Activated CD4-positive, CD25-positive, alpha-beta regulatory T cell treated with anti-CD3 and anti-CD28 coated beads, Interleukin-2, amount 50 U/mL, for 72 hours (primary cell): ENCODE measurements at places on chromosomes 1 and 21.

DNA sequence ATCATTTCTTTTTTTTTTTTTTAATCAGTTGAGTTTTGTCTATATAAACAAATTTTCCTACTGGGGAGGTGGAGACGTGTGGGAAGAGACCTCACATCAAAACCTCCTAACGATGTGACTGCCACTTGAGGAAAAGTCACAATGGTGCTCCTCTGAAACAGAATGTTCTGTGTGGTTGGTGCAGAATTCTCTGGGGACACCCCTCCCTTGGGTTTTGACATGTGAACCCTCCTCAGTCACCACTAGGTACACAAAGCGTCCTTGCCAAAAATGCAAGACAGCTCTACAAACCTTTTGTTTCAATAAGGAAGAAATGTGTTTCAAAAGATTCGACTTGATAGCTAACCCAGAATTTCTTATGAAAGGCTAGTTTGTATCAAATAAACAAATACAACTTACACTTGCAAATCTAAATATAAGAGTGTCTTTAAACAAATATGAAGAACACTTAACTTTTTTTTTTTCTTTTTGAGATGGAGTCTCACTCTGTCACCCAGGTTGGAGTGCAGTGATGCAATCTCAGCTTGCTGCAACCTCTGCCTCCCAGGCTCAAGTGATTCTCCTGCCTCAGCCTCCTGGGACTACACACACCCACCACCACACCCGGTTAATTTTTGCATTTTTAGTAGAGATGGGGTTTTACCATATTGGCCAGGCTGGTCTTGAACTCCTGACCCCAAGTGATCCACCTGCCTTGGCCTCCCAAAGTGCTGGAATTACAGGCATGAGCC is 9.3 kb downstream of the SLC25A24 start:
- no peak for DNase-seq

- DNase-seq, result no peak
Measured at GRCh38 chr1:37634244-37634991, at the start of gene RSPO1. RSPO1 (minus strand) TSS chr1:37634892; CDS start chr1:37629661, 5,231 bp downstream.

GRCh38 chr1:232788235-232788872 is 16.9 kb upstream of the MAP10 start:
- no peak for DNase-seq

- DNase-seq, result no peak
Measured at GRCh38 chr1:97128426-97128825, 406.8 kb downstream of the PTBP2 start.

- no peak for DNase-seq
Measured at GRCh38 chr1:6889875-6890480, 104.7 kb downstream of the CAMTA1 start.

DNA sequence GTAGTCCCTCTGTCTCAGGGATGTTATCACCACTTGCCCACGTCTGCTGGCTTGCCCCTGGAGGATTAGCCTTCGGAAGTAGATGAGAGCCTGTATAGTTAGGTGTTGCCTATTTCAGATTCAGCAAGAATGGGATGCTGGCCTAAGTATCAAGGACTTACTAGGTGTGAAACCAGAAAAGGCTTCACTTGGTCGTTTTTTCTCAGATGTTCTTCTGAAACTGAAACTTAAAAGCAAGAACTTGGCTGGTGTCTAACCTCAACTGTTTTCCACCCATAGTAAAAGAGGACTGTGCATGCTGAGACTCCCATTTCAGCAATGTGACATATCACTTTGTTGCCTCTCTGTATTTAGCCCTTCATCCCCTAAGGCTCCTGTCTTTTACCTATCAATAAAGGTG is 67.0 kb upstream of the LRRC53 start:
- no peak for DNase-seq

GRCh38 chr1:22918644-22919043 is 54.0 kb downstream of the LACTBL1 start:
- DNase-seq, result no peak

DNA sequence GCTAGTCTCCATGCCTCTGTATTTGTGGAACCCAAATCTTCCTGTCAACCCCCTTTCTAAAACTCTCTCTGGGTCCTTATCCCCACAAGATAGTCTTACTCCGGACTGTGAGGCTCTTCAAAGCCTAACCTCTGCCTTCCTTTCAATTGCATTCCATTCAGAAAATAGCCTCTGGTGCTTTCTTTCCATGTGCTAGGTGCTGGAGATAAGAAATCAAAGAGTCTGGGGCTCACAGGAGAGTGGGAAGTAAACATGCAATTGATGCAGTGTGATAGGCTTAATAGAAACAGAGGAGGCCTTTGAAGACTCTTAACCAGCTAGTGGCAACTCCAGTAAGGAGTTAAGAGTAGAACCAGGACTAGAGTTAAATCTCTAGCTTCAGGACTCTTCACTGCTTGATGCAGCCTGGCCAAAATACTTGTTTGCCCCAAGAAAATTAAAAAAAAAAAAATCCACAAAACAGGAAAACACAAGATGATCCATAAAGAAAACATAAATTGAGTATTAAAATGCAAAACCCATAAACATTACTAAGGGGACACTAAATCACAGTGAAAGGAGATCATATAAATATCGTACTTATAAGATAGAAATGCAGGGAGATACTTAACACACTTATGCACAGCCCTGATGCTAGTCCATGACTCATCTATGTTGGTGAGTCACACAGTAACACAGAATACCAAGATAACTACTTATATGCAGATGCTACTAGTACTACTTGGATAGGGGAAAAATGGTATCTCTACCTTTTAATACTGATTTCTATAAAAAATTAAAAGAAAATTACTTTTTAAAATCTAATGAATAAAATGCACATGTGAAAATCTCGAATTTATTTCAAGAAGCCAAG is 341.5 kb downstream of the KCNH1 start:
- no peak for DNase-seq

- DNase-seq, result no peak
Measured at GRCh38 chr1:184002071-184002470, 35.5 kb downstream of the COLGALT2 start.

DNA sequence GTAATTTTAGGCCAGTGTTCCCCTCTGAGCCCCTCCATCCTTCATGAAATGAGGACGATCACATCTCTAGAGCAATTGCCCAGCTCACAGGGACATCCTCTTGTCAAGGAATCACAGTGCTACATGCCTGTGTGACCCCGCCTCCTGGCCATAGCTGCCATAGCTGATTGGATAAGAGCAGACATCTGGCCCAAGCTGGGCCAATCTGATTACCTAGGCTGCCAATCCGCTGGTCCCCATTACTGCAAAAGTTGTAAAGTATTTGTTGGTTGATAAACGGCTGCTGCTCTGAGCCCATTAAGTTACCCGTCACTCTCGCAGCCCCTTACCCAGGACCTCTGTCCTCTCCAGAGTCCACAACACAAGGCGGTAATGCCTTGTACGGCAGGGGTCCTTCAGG is 8.3 kb downstream of the NT5C1A start:
- no peak for DNase-seq

DNA sequence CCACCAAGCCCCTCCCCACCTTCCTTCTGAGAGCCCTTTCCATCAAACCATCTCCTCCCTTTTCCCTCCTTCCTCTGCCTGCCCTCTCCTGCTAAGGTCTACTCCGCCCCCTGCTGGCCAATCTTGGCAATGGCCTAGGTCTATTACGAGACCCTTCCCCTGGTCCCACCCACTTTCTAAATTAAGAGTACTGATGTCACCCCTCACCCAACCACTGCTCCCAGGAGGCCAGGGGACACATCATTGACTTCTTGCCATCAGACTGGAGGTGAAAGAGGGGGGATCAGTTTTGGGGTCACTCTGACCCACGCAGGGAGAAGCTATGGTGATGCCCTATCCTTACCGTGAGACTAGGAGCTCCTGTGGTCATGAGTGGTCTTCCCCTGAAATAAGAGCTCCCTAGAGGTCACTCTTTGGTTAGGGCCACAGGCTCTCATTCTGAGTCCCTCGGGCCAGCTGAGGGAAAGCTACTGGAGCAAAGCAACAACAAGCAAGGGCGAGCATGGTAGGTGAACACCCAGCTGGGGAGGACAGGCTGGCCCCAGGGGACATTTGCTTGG is 34.6 kb upstream of the S100A7 start:
- peak; percentile 86 for DNase-seq

GRCh38 chr1:202016811-202017748 is 6.7 kb downstream of the ELF3 start:
- no peak for DNase-seq

DNA sequence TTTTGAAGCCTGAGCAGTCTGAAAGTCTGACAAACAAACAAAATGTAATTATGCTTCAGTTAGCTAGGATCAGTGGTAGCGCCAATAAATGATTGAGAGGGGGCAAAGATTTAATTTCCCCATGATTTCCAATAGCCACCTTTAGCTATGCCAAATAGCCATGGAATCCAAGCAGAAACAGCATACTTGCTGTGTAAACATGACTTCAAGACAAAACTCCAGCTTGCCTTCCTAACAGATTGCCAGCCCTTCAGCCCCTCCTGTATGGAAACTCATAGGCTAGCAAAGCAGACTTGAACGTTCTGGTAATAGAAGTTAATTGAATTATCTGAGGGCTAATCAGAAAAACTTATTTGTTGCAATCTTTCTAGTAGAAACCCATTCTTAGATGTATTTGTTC is 25.6 kb upstream of the SLC30A1 start:
- DNase-seq, result no peak

DNA sequence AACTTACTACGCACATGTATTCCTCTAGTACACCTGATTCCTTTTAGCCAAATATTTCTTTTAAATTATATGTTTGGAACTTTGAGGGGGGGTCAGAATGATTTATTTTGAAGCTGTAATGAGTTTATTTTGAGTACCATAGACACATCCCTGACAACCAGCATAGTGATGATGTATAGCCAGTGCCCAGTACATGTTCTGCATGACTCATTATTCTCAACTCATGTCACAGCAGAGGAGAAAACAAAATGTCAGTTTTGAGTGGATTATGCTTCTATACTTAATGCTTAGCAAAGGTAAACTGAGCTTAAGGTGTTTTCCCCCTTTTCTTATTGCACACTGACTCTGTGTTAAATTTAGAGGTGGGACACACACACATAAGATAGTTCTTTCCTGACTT is 22.4 kb upstream of the LEPR start:
- no peak for DNase-seq

- DNase-seq, result no peak
Measured at GRCh38 chr1:167708940-167709389, 12.8 kb upstream of the MPZL1 start.

- no peak for DNase-seq
Measured at GRCh38 chr1:214747050-214747635, 144.1 kb downstream of the CENPF start.

- DNase-seq, result peak; percentile 67
Measured at GRCh38 chr1:116373431-116374352, 648 bp downstream of the ATP1A1 start.

GRCh38 chr1:158094571-158094970 is 86.1 kb upstream of the CD1D start:
- no peak for DNase-seq

GRCh38 chr21:26847002-26847401 is 1.8 kb upstream of the ADAMTS1 start:
- DNase-seq, result no peak

- no peak for DNase-seq
Measured at GRCh38 chr21:45768740-45769048, 125.2 kb downstream of the PCBP3 start.

- DNase-seq, result no peak
Measured at GRCh38 chr1:107683683-107684082, 281.3 kb downstream of the VAV3 start.

DNA sequence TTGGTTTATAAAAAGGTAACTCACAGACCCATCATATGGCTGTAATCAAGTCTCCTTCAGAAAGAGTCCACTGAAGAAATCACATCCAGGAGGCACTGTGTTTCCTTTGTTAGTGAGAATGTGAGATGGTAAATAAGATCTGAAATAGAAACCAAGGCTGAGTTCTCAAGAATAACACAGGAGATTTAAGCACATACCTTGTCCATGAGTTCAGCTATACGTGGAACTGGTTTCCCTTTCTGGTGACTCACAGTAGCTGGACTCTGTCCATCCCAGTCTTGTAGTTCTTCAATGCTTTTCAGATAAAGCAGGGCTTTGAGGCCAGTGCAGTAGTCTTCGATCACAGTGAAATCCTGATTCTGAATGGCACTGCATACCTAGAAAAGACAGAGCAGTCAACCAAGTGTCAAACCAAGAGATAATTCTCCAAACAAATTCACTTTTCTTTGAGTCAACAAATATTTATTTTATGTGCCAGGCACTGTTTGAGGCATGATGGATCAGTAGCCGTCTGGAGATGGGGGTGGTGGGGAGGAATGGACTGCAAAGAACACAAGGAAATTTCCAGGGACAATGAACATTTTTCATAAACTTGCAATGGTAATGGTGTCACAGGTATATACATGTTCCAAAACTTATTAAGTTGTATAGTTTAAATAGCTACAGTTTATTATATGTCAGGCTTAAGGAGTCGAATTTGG is 471.4 kb downstream of the PTBP2 start:
- DNase-seq, result no peak

DNA sequence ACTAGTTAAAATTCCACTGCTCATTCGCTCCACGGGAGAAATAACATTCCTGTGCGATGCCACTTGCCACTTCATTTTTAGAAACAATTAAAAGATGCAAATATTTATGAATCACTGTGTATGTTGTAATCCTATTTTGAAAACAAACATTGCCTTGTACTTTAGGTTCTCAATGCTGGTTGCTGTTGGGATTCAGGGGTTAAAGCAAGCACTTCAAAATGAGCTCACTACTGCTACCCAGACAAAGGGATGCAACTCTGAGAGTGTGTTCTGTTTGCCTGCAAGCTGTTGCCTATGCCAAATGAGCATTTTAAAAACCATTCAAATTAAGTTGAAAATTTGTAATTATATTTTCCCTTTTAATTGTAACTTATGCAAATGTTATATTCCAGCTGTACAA is 87.5 kb downstream of the RWDD3 start:
- no peak for DNase-seq

- DNase-seq, result no peak
Measured at GRCh38 chr1:202179828-202180750, 13.5 kb upstream of the LGR6 start.

DNA sequence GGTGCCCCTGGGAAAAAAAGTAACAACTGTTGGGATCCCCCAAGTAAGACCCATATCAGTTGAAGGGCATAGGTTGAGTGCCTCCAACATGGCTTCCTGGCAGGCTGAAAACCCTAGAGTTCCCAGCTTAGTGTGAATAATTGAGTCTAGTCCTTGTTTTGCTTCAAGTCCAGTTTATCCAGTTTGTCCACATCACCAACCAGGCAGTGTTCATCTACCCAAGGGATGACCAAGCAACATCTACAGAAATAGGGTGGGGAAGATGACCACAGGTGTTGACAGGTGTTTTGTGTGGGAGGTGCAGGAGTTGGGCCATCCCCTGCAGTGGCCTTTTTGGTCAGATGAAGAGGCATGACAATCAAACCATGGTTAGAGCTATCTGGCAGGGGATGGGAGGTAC is 54.3 kb upstream of the ERO1B start:
- no peak for DNase-seq
